ENCODE measurements at places on chromosomes 4 and X. TPM values are rescaled to one million over a fixed set of nuclear protein-coding genes. Genes with fewer than 3 reads are reported as not detected.
A peak's percentile ranks its signal among the peaks of the same experiment; 100 is the strongest.

- no peak overlapping the region for H3K4me3 ChIP-seq
- H3K27ac ChIP-seq = no peak overlapping the region
These were observed 44.8 kb downstream of the BANK1 start for GRCh38 chr4:101835121-101835904.

- H3K27me3 ChIP-seq = no peaks in the 10 kb centered on the region
- no peak for DNase-seq
- H3K4me1 ChIP-seq = no peaks in the 10 kb centered on the region
These were observed 792.0 kb downstream of the PCDH18 start for GRCh38 chr4:136740326-136740725.

GRCh38 chr4:185758807-185759206 lies 53.2 kb downstream of the SORBS2 start:
- no peaks in the 10 kb centered on the region for H3K4me1 ChIP-seq
- no peak for DNase-seq
- no peak overlapping the region for H3K4me3 ChIP-seq
- no peaks in the 10 kb centered on the region for H3K36me3 ChIP-seq

DNA sequence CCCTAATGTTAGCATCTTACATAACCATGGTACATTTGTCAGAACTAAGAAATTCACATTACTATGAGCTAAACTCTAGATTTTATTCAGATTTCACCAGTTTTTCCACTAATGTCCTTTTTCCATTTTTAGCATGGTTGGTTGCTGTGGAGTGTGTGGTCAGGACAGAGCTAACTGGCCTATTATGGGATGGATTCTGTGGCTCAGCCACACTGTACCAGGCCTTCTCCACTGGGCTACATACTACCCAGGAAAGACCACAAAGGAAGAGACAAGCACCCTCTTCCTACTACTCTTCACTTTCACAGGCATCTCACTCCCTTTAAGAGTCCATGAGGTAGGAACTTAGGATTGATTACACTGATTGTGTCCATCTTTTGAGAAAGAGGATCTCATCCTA lies 67.4 kb downstream of the ZNF827 start:
- no peak overlapping the region for H3K27ac ChIP-seq
- no peaks in the 10 kb centered on the region for H3K27me3 ChIP-seq
- H3K4me3 ChIP-seq = no peak overlapping the region
- no peak for DNase-seq
- peaks cover 8% of the 10 kb centered on the region for H3K36me3 ChIP-seq

Gene GLRA3
- total RNA-seq = not detected

Gene GDPD2
- not detected for total RNA-seq

- H3K36me3 ChIP-seq = no peaks in the 10 kb centered on the region
- H3K4me3 ChIP-seq = no peak overlapping the region
- DNase-seq = no peak
These were observed 50.5 kb upstream of the PUDP start for GRCh38 chrX:7198499-7198898.

- no peak overlapping the region for H3K4me3 ChIP-seq
- H3K4me1 ChIP-seq = no peaks in the 10 kb centered on the region
- no peak overlapping the region for H3K27ac ChIP-seq
- H3K27me3 ChIP-seq = no peaks in the 10 kb centered on the region
- no peak for DNase-seq
These were observed 153.6 kb downstream of the SOWAHB start for GRCh38 chr4:76744241-76744921.

Gene HGFAC
- total RNA-seq = 0.54 TPM

Gene RBM46
- not detected for total RNA-seq

DNA sequence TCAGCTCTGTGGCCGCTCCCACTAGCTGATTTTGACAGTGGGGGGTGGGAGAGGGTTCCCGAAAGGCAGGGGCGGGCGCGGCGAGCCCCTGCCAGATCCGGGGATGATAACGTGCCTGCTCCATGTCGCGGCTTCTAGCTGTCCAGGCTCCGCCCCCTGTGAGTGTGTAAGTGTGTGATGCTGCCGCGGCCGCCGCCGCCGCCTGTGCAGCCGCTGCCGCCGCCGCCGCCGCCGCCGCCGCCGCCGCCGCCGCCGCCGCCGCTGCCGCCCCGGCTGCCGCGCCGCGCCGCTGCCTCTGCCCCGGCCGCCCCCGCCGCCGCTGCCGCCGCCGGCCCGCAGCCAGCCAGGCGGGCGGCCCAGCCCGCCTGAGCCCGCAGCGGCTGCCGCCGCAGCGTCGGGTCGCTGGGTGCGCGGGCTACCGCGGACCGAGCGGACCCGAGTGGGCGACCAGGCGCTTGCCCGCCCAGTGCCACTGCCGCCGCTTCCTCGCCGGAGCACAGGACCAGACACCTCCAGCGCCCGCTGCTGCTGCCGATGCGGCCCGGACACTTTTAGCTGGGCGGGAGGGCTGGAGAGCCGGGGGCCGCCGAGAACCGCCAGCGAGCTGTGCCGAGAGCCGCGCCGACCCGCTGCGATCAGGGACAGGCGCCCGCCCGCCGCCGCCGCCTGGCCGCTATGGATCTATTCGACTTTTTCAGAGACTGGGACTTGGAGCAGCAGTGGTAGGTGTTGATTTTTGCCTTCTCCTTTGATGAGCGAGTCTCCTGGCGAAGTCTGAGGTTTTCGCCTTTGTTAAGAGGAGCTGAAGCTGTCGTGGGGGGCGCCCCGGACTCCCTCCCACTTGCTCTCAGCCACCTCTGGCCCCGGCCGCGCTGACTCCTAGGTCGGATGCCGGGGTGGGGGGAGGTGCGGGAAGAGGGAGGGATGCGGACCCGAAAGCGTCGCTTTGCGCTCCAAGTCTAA lies at the start of gene AFF2:
Gene AFF2 (plus strand): TSS at position 195 of the 963 bp plus-strand sequence. CDS start 481 bp downstream, at position 676.
- no peaks in the 10 kb centered on the region for H3K36me3 ChIP-seq
- peaks cover 23% of the 10 kb centered on the region for H3K27me3 ChIP-seq
- no peak within 1 kb of the TSS for H3K27ac ChIP-seq
- H3K4me1 ChIP-seq = peaks cover 12% of the 10 kb centered on the region
- peak within 1 kb of the TSS; percentile 31 for H3K4me3 ChIP-seq

GRCh38 chr4:148795156-148795864 lies 353.1 kb upstream of the NR3C2 start:
- no peaks in the 10 kb centered on the region for H3K4me1 ChIP-seq
- no peaks in the 10 kb centered on the region for H3K36me3 ChIP-seq
- DNase-seq = no peak
- H3K27me3 ChIP-seq = no peaks in the 10 kb centered on the region
- no peak overlapping the region for H3K4me3 ChIP-seq

DNA sequence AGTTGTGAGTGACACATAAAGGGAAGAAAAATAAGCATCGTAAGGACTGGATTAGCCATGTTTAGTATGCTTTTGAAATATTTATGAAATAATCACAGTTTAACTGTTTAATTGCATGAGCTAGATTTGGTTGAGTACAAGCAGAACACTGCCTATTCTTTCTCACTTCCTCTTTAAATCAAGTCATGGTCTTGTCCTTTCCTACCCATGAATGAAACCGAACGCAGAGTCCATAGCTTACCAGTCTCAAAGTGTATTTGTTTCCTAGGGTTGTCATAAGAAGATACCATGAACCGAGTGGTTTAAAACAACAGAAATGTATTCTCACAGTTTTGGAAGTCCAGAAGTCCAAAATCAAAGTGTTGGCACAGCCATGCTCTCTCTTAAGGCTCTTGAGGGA lies 684.0 kb upstream of the MAGEB2 start:
- H3K27ac ChIP-seq = no peak overlapping the region
- no peak for DNase-seq
- no peaks in the 10 kb centered on the region for H3K4me1 ChIP-seq
- no peaks in the 10 kb centered on the region for H3K36me3 ChIP-seq

- DNase-seq = no peak
- no peaks in the 10 kb centered on the region for H3K27me3 ChIP-seq
- no peak overlapping the region for H3K27ac ChIP-seq
- no peaks in the 10 kb centered on the region for H3K36me3 ChIP-seq
- H3K4me3 ChIP-seq = no peak overlapping the region
These were observed 39.8 kb downstream of the IL15 start for GRCh38 chr4:141676087-141676670.

GRCh38 chr4:14834382-14834781 lies 167.9 kb upstream of the CPEB2 start:
- H3K27ac ChIP-seq = no peak overlapping the region
- no peaks in the 10 kb centered on the region for H3K36me3 ChIP-seq
- H3K4me1 ChIP-seq = no peaks in the 10 kb centered on the region

DNA sequence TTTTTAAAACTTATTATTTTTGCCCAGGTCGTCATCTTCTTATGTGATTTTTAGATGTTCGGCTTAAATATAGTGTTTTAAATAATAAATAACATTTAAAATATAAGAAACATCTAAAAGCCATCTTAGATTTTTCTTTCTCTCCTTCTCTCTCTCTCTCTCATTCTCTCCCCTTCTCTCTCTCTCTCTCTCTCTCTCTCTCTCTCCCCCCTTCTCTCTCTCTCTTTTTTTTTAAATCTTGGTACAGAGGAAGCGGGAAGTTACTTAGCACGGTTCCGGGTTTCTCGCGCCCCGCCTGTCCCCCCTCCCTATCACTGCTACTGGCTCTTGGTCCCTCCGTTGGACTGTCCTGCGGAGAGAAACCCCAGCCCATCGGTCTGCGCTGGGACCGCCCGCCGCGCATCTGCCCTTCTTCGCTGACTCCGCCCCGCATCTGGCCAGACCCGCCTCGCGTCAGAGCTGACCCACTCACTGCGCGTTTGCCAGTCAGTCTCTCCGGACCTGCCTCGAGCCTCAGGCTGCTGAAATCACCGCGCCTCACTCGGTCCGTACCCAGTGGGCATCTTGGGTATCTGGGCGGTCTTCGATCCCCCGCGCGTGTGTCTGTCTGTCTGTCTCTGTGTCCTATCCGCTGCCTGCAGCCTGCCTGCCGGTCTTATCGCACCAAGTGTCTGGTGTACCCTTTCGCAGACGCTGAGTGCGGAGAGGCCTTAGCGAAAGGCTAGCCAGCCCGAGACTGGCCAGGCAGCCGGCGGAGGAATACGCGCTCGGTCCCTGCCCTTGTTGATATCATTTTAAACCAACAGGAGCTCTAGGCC lies at the start of gene PABPC5:
Gene PABPC5 (plus strand): TSS at position 489 of the 818 bp plus-strand sequence. CDS start 739 bp downstream, outside the sequence.
- H3K27ac ChIP-seq = no peak within 1 kb of the TSS
- H3K4me3 ChIP-seq = no peak within 1 kb of the TSS
- no peaks in the 10 kb centered on the region for H3K4me1 ChIP-seq

Gene CSN1S1
- total RNA-seq = not detected

DNA sequence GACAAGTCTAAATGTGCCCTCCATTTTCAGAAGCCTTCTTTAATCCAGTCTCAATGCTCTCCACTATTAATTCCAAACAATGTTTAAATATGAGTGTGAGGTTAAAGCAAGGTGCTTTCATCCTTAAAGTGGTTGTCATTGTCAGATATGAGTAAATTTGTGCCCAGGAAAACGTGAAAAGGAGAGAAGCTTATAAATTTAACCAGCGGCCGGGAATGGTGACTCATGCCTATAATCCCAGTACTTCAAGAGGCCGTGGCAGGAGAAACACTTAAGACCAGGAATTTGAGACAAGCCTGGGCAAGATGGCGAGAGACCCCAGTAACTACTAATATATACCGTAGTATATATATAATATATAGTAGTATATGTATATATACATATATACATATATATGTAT lies 270.0 kb downstream of the ARHGAP24 start:
- no peaks in the 10 kb centered on the region for H3K27me3 ChIP-seq
- DNase-seq = no peak
- H3K27ac ChIP-seq = no peak overlapping the region
- H3K4me1 ChIP-seq = no peaks in the 10 kb centered on the region

Gene IL1RAPL1
- not detected for total RNA-seq

GRCh38 chrX:119502727-119503483 lies 34.7 kb downstream of the SLC25A5 start:
- peak; percentile 66 for DNase-seq
- H3K27ac ChIP-seq = no peak overlapping the region
- no peaks in the 10 kb centered on the region for H3K27me3 ChIP-seq
- H3K4me3 ChIP-seq = no peak overlapping the region
- peaks cover 5% of the 10 kb centered on the region for H3K4me1 ChIP-seq

- H3K27ac ChIP-seq = no peak overlapping the region
- no peaks in the 10 kb centered on the region for H3K4me1 ChIP-seq
- DNase-seq = no peak
- H3K36me3 ChIP-seq = no peaks in the 10 kb centered on the region
- no peak overlapping the region for H3K4me3 ChIP-seq
These were observed 949.0 kb downstream of the C4orf33 start for GRCh38 chr4:130044788-130045531.

DNA sequence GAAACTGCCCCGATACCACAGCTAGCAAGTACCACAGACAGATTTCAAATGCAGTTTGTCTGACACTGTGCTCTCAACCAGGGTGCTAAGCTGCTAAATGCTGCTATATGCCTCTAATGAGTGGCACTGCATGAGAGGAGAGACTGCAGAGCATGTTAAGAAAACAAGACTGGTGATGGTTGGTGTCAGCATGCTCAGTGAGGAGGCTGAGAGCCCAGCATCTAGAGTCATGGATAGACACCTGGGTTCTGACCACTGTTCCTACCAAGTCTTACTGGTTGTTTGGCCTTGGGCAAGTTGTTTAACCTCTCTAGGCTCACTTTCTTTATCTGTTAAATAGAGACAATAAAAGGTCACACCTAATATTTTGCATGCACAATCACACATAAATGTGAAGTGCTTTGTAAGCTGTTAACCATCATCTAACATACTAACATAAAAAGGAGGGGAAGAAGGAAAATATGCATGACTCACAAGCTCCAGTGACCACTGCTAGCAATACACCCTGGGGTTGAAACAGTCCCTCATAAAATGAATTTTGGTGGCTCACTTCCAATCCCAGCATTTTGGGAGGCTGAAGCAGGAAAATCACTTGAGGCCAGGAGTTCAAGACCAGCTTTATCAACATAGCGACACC lies 20.7 kb downstream of the HHIP start:
- no peaks in the 10 kb centered on the region for H3K4me1 ChIP-seq
- DNase-seq = no peak
- H3K27ac ChIP-seq = no peak overlapping the region

Gene TEX13B
- total RNA-seq = not detected

GRCh38 chrX:13373027-13373426 lies 53.2 kb upstream of the ATXN3L start:
- H3K36me3 ChIP-seq = no peaks in the 10 kb centered on the region
- no peak for DNase-seq
- H3K4me3 ChIP-seq = no peak overlapping the region
- H3K4me1 ChIP-seq = no peaks in the 10 kb centered on the region
- H3K27ac ChIP-seq = no peak overlapping the region

DNA sequence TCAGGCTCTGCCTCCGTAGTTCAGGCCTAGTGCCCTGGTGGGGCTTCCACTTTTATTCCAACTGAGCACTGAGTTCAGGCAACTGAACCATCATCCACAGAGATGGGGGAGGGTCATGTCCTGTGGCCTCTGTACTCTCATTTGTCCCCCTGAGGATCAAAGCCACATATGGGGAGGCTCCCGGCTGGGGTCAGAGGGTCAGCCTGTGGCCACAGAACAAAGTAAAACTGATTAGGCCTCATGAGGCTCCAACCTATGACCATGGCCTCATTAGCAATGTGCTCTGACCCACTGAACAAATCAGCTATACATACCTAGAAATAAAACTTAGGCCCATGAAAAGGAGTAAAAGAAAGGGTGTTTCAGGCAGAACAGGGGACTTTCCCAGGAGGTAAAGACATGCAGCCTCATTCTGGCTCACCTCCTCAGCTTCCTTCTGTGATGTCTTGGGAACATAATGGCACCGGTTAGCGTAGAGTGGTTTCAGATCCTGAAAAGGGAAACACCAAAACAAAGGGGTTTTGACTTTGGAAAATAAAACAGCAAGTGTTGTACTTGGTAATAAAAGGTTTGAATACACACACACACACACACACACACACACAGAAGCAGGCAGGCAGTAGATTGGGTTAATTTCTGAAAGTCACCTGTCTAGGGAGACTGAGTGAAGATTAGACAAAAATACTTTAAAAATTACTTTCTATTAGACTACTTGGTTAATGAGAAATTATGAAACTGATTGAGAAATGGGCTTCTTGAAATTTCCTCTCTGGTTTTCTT lies 24.3 kb downstream of the TMEM255A start:
- no peaks in the 10 kb centered on the region for H3K36me3 ChIP-seq
- H3K4me3 ChIP-seq = no peak overlapping the region
- H3K27ac ChIP-seq = no peak overlapping the region
- H3K4me1 ChIP-seq = peaks cover 3% of the 10 kb centered on the region
